ENCODE measurements at places on chromosomes 5 and 9. TPM values are rescaled to one million over a fixed set of nuclear protein-coding genes. Genes with fewer than 3 reads are reported as not detected.

GRCh38 chr9:89497978-89498851 lies at the start of gene SEMA4D:
TSS of gene SEMA4D (minus strand) at chr9:89498113. CDS start at chr9:89405456, 92,657 bp downstream.
- peak; percentile 42 for DNase-seq

GRCh38 chr9:93501406-93501805 lies 48.0 kb upstream of the FAM120AOS start:
- no peak for DNase-seq

DNA sequence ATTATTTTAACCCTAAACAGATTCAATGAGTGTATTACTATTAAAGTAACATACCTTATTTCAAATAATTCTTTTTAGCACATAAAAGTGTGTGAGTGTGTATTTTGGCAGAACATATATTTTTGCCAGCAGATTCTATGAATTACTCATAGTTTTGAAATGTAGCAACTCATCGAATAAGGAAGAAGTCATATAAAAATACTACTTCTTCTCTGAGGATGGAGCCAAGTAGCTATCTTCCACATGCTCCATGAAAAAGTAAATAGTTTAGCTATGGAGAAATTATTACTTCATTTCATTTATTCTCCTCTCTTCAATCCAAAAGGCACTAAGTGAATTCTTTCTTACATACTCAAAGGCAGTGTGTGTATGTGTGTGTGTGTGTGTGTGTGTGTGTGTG lies 1090.4 kb upstream of the CDH6 start:
- DNase-seq: no peak

The ORM2 gene
- total RNA-seq: not detected

DNA sequence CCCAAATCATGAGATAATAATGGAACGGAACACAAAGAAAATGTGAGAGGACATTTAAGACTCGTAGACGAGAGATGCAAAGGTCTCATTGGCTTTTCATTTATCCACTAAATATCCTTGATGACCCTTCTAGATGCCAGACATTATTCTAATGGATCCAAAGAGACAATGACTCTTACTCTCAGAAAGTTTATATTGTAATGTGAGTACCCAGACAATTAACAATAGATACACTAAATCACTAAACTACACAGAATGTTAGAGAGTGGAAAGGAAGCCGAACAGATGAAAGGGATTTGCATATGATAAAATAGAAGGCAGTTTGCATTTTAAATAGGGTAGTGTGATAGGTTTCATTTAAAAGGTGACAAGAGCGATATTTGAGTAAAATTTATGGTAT lies 973.3 kb downstream of the TAF11L14 start:
- no peak for DNase-seq

- DNase-seq: no peak
Observed at GRCh38 chr5:66617226-66617861, 21.2 kb downstream of the MAST4 start.

GRCh38 chr9:16257604-16258003 lies 612.9 kb downstream of the BNC2 start:
- no peak for DNase-seq

DNA sequence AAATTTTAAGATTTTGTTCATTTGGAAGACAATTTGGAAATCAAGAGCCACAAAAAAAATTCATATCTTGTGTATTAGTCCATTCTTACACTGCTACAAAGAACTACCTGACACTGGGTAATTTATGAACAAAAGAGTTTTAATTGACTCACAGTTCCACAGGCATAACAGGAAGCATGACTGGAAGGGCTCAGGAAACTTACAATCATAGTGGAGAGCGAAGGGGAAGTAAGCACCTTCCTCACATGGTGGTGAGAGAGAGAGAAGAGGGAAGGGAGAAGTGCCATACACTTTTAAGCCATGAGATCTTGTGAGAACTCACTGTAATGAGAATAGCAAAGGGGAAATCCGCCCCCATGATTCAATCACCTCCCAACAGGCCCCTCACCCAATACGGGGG lies 274.4 kb downstream of the KCNN2 start:
- no peak for DNase-seq

DNA sequence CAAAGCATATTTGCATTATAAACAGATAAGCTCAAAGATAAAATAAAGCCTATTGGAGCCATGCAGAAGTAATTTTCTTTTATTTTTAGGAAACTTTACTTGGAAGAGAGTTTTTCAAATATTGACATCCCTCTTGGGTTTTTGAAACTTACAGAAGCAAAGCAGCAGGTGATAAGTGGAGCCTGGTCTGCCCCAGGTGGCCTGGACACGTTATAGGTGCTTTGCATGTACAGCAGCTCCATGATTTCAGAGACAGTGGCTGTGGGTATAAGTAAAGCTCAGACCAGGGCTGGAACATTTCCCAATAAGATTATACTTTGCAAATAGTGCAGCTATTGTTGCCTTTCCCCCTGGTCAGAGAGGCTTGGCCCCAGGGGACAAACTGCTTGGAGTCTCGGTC lies 51.5 kb downstream of the CCDC192 start:
- DNase-seq: no peak

GRCh38 chr9:116547729-116548426 lies 139.2 kb upstream of the TRIM32 start:
- DNase-seq: no peak

DNA sequence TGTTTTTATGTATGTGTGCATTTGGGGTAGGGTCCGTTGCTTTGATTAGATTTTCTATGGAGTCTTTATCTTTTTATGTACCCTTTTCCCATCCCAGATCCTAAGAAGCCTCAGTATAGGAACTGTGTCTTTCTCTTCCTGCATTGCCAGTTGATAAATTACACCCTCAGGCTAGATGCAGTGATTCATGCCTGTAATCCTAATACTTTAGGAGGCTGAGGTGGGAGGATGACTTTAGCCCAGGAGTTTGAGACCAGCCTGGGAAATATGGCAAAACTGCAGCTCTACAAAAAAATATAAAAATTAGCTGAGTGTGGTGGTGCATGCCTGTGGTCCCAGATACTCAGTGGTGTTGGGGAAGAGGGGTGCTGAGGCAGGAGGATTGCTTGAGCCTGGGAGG lies 40.2 kb downstream of the NLN start:
- no peak for DNase-seq

The DMGDH gene
- 1.2 TPM for total RNA-seq

- DNase-seq: no peak
Observed at GRCh38 chr5:34499001-34499734, 157.0 kb upstream of the RAI14 start.

DNA sequence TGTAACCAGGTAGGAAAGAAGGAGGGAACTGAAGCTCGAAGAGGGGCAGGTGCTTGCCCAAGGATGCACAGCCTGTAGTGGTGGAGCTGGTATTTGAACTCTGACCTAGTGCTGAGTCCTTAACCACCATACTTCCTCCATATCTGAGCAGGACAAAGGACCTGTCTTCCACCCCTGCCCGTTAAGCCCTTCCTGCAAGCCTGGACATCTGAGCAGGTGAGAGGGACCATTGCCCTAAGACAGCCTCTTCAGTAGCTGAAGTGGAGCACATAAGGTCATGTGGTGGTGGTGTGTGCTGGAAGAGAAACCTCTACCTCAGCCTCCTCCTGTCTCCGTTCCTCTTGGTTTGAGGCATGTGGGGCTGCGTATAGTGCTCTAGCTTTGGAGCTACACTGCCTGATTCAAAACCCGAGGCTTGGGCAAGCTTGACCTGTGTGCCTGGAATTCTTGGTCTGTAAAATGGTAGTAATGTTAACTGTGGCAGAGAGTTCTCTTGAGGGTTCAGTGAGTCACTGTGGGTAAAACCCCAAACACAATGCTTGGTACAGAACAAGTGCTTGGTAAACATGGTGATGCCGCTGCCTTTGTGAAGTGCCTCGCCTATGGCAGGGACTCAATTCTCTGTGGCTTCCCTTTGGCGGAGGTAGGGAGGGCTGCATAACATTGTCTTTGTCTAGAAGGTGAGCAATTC lies 7.4 kb downstream of the GALNT10 start:
- DNase-seq: no peak

DNA sequence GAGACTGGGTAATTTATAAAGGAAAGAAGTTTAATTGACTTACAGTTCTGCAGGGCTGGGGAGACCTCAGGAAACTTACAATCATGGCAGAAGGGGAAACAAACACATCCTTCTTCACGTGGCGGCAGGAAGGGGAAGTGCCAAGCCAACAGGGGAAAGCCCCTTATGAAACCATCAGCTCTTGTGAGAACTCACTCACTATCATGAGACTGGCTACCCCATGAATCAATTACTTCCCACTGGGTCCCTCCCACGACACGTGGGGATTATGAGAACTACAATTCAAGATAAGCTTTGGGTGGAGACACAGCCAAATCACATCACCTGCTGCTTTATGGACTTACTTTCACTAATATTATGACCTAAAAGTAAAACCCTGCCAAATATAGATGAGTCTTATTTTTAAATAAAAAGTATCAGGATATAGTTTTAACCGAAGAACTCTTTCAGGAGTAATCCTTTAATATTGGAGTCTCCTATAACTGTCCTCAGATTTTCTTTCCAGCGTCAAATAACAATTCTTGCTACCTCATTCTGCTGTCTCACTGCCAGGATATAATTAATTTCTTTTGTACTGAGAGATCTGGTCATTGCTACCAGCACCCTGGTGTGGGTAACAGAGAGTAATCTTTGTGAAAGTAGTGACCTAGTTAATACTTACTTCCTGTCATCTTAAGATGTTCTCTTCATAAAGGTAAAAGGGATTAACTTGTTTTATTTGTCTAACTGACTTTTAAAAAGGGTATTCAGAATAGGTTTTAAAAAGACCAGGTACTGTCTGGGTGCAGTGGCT lies 68.6 kb downstream of the NLN start:
- DNase-seq: no peak

DNA sequence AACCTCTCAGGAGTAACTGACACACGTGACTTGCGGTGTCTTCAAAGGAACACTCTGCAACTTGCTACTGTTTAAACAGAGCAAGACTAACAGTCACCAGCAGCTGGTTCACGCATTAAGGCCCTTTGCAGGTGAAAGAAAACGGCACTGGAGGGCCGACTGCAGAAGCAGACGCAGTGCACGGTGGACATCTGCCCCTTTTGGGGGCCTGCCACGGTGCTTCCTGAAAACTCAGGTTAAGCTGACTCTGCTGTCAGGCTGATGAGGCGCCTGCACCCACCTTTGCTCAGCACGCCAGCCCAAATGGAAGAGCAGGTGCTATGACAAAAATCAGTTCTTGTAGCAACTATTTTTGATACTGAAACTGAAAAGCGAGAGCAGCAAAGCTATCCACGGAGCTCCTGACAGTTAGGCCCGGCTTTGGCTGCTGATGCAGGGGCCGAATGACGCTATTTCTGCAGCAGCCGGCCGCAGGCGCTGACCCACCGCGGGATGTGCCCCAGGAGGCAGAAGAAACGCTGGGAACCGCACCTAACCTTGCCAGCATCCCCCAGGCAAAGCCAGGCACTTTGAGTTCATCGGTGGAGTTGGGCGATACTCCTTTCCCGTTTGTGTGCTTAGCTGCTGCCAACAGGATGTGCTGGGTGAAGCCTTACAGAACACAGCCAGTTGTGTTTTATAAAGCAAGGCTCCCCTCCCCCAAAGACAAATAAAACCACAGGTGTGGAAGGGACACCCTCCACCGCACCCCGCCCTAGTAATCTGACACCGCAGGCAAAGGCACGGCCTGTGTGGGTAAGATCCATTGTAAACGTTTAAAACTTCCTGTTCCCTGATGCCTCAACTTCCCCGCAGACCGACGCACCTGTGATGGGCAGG lies 21.1 kb upstream of the TERT start:
- DNase-seq: no peak

- no peak for DNase-seq
Observed at GRCh38 chr5:58106754-58107410, 353.0 kb downstream of the PLK2 start.
